ENCODE measurements at places on chromosomes 5 and 9. TPM values are rescaled to one million over a fixed set of nuclear protein-coding genes. Genes with fewer than 3 reads are reported as not detected.

The CTNND2 gene
- not detected for total RNA-seq

The CDH12 gene
- not detected for total RNA-seq

The ADAMTS16 gene
- total RNA-seq, result 0.21 TPM

The PMPCA gene
- total RNA-seq, result 52.4 TPM

The STRBP gene
- 8.5 TPM for total RNA-seq

Measured in psoas muscle (tissue), 8 donors.